ENCODE measurements at places on chromosomes 4 and X. TPM values are rescaled to one million over a fixed set of nuclear protein-coding genes. Genes with fewer than 3 reads are reported as not detected.

Gene SMARCA1
- total RNA-seq = 35.2 TPM

Gene HELT
- total RNA-seq = not detected

Gene CENPVL2
- total RNA-seq = not detected

Gene XAGE2
- not detected for total RNA-seq

Gene AIFM1
- total RNA-seq = 35.6 TPM

Gene BMPR1B
- 1.4 TPM for total RNA-seq

Gene DCUN1D4
- total RNA-seq = 22.6 TPM

Gene SLC16A2
- total RNA-seq = 6.4 TPM

Gene SUPT20HL2
- total RNA-seq = not detected

Gene POU3F4
- not detected for total RNA-seq

Gene SPIN4
- 0.63 TPM for total RNA-seq

Gene CLDN34
- not detected for total RNA-seq

Gene ASB9
- total RNA-seq = 1.8 TPM

Gene PPAT
- 1.9 TPM for total RNA-seq

Gene MAOB
- 64.3 TPM for total RNA-seq

Gene SULT1B1
- total RNA-seq = 1.5 TPM

Gene GPC3
- total RNA-seq = 18.6 TPM

Gene MAP7D2
- 0.56 TPM for total RNA-seq

Gene ADH1C
- 12.0 TPM for total RNA-seq

Gene PAGE4
- not detected for total RNA-seq

Gene ARHGAP10
- total RNA-seq = 36.1 TPM

Gene PGK1
- total RNA-seq = 263 TPM

Gene SPINK2
- total RNA-seq = 0.93 TPM
